Endodermal cell (in vitro differentiated cells): ENCODE measurements at places on chromosomes 13 and 19.

- DNase-seq, result no peak
Measured at GRCh38 chr13:102487330-102487729, 85.5 kb upstream of the FGF14 start.

- DNase-seq, result peak; percentile 31
Measured at GRCh38 chr19:4185413-4186086, 3.1 kb downstream of the ANKRD24 start.

DNA sequence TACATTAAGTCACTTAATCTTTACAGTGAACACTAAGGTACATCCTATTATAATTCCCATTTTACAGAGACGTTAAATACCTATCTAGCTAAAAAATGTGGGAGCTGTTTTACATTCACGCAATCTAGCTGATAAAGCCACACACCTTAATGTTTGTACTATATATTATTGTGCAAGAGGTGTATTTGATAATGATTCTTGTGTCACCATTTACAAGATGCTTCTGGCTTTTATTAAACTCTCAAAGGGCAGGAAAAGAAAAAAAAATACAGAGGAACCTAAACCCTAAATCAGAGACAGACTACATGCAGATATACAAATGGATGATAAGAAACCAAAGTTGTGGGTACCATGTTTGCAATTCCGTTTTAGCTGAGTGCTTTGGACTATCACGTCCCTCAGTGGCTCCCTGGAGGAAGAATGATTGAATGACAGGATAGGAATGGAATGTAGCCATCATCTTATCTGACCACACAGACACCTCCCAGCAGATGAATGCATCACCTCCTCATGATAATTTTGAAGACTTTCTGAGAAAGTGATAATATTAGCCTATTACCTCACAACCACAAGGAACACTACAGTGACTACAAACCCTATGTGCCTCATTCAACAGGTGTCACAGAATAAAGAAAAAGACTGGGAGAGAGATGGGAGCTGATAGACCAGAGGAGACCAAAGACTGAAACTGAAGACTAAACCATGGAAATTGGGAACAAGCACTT is 230.5 kb upstream of the SERP2 start:
- DNase-seq, result no peak

GRCh38 chr19:33486936-33487811 is 34.4 kb downstream of the PEPD start:
- DNase-seq, result no peak

DNA sequence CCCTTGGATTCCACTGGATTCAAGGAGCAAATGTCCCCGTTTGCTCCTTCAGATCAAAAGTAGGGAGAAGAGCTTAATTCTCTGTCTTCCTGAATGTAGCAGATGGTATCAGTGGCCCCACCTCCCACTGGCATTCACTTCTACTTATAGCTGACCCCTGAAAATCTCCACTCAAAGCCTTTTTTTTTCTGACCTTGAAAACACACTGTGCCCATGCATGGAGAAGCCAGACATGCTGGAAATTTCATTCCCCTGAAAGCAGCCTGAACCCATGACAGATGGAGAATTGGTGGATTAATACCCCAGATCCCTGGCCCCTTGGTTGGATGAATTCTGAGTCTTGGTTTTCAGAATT is 76.6 kb upstream of the UBAC2 start:
- DNase-seq, result no peak

DNA sequence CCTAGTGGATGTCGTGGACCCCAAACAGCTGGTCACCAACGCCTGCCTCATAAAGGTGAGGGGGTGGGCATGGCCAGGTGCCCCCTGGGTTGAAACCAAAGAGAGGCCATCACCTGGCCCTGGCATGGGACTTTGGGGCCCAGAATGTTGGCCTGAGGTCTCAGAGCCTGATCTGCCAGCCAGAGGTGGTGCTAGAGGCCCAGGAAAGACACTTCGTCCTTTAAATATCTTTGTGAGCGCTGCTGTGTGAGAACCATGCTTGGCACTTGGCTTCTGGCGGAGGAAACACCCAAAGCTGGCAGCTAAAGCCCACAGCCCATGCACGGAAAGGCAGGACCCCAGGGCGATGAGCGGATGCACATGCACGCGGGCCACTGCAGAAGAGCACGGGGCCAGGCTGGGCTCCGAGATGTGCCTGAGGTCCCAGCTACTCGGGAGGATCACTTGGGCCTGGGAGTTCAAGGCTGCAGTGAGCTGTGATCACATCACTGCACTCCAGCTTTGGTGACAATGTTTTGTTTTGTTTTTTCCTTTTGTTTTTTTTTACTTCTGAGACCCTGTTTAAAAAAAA is 4.3 kb upstream of the ADM5 start:
- DNase-seq, result no peak

- peak; percentile 62 for DNase-seq
Measured at GRCh38 chr19:14433554-14434501, 722 bp downstream of the PKN1 start.

DNA sequence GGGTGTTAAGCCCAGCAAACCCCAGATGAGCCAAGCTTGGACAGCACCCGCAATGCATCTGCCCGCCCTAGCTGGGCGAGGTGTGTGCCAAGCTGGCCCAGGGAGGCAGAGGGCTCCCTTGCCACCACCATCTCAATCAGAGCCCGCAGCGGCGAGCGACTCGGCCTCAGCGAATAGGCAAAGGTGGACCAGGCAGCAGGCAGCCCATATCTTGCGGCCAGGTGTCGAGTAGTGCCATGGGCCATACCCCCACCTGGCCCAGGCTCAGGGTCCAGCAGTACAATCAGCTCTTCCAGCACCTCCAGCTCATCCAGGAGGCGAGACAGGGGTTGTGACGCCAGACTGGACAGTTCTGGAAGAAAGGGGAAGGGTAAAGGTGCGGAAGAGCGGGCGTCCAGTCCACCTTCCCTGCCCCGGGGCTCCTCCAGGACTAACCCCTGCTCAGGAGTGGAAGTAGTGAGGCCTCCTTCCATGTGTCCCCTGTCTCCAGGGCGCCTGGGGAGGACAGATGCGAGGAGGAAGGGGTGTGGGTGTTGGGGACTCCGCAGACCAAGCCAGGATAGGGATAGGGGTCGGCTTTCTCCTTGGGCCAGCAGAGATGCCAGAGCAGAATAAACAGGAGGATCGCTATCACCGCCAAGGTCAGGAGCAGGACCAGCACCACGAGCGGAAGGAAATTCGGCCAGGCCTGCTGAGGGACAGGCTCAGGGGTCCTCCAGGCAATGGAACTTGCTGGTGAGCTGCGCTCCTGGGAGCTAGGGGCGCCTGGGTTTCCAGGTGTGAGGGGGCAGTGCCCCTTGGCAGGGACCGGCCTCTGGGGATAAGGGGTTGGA is 2.8 kb downstream of the IGFLR1 start:
- peak; percentile 62 for DNase-seq

DNA sequence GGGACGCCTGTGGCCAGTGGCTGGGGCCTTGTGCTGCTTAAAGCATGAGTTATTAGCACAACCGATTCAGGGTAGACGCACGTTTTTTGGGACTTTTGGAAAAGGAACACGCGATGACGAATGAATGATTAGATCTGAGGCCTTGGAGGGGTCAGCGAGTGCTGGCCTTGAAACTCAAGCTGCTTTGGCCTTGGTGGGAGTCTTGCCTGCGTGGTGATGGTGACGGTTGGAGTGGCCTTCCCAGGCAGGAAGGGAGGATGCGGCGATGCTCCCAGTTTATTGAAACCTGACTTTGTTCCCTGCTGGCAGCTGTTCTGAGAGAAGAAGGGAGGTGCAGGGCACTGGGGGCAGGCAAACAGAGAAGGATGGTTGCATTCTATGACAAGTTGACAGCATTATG is 63.1 kb upstream of the RNF113B start:
- no peak for DNase-seq

- DNase-seq, result no peak
Measured at GRCh38 chr13:76942363-76942762, 5.9 kb upstream of the ACOD1 start.

DNA sequence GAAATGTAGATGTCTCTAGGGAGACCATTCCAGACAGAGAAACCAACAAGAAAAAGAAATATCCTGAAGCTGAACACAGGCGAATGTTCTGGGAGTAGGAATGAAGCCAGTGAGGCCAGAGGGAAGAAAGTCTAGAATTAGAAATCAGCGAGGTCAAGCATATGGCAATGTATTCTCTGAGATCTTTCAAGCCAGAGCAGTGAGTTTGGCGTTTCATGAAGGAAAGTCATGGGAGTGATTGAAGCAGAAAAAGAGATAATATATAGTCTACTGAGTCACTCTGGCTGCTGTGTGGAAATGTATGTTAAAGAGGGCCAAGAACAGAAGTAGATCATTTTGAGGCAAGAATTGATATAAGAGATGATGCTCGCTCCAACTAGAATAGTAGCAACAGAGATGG is 576.0 kb downstream of the PCDH17 start:
- DNase-seq, result no peak

DNA sequence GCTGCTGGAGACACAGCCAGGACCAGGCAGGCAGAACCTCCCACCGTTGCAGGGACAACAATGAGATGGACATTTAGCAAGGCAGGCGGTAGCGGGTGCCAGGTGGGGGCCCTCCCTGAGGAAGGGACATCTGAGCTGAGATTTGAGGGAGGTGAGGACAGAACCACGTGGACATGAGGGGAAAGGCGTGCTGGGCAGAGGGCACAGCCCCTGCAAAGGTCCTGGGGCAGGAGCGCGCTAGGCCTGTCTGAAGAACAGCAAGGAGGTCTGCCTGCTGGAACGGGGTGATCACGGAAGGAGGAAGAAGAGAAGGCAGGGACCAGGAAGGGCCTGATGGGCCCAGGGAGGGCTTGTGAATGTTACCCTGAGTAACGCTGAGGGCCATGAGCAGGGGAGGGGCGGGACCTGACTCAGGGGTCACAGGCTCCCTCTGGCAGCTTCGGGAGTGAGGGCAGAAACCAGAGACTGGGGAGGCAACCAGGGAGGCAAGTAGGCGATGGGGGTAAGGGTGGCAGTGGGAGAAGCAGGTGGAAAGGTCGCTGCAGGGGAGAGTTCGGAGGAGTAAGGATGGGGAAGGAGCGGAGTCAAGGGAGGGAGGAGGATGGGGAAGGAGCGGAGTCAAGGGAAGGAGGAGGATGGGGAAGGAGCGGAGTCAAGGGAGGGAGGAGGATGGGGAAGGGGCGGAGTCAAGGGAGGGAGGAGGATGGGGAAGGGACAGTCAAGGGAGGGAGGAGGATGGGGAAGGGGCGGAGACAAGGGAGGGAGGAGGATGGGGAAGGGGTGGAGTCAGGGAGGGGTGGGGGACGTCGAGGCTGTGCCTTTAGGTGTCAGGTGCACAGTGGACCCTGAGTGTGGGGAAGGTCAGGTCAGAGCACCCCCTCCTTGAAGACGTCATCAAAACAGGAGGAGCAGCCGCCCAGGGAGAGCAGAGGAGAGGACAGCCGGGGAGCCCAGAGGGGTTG is 15.7 kb upstream of the B3GNT3 start:
- peak; percentile 92 for DNase-seq

DNA sequence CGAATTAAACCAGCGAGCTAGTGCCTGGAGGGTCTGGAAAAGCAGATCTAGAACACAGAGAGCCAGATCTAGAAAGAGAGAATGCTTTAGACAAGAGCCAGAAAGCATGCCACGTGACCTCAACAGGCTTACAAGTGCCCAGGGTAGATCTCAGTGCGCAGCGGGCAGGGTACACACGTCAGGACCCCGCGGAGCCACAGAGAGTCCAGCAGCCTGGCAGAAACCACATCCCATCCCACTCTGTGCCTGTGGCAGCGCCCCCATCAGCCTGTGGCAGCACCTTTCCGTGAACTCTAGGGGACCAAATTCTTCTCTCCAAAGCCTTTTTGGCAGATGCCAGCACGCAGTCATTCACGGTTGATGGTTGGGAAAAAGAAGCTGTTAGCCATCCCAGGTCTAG is 5.9 kb downstream of the ARHGEF1 start:
- no peak for DNase-seq

DNA sequence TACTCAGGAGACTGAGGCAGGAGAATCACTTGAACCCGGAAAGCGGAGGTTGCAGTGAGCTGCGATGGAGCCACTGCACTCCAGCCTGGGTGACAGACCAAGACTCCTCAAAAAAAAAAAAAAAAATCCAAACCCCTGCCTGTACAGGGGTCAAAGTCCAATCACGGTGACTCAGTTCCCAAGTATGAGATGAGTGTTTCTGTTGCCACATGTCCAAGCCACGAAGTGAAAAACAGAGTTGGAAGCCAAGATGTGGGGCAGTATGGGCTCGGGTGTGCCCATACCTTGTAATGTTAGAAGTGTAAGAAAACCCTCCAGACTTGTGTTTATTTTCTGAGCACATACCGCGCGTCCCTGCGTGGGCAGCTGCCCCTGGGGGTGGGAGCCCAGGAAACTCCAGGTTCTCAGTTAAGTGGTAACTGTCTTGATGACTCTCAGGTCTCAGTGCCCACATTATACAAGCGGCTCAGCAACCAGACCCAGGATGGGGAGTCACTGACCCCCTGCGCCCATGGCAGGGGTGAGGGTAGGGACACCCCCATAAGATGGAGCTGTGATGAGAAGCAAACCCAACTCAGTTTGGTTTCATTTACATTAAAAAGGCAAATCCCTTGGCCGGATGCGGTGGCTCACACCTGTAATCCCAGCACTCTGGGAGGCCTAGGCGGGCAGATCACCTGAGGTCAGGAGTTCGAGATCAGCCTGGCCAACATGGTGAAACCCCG is 1.2 kb upstream of the GPX4 start:
- DNase-seq, result no peak

GRCh38 chr19:43699506-43700394 is 16.1 kb upstream of the IRGC start:
- DNase-seq, result peak; percentile 91

DNA sequence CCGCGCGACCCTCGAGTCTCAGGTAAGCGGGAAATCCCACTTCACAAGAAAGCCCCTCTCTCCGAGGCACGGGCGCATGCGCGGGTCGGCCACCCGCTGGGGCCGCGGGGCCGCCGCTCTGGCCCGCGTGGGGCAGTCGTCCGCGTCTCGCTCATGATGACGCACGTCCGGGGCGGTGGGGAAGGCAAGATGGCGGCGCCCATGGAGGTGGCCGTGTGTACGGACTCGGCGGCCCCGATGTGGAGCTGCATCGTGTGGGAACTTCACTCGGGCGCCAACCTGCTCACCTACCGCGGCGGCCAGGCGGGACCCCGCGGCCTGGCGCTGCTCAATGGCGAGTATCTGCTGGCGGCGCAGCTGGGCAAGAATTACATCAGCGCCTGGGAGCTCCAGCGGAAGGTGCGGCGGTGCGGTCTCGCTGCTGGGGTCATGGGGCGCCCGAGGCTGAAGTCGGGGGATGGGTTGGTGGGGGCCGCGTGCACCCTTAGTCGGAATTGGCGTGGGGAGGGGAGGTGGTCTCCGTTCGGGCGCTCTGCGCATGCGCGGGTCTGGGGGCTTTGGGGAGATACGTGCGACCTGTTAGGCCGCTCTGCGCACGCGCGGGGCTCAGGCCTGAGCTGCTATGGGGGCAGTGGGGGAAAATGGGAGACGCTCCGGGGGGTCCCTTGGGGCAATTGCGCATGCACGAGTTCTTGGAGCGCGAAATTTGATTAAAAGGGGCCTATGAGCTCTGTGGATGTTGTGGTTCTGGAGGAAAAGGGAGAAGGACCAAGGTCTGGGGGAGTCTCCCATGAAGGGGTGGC is at the start of gene WDR18:
Gene WDR18, plus strand, starts transcription at position 181 of the 803 bp plus-strand sequence. Its CDS starts 9 bp downstream, at position 190.
- DNase-seq, result peak; percentile 95
